ENCODE measurements at places on chromosomes 4 and X.

GRCh38 chr4:114088481-114088880 is 109.0 kb upstream of the ARSJ start:
- no peak for DNase-seq

DNA sequence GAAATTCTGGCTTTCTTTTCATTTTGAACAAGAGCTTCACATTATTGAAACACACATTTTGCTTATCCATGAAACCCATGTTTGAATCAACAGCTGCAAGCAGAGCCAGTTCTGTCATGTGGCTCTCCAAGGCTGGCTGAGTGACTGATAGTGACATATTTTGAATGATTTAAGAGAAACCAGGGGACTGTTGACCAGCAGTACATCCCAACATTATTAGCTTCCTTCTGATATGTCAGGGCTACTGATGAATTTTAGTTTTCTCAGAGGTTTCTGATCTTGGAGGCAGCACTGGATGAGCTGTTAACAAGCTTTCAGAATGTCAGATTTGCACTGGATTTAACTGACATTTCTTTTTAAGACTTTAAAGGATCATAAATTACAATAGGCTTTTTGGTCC is 74.6 kb upstream of the GRXCR1 start:
- no peak for DNase-seq

DNA sequence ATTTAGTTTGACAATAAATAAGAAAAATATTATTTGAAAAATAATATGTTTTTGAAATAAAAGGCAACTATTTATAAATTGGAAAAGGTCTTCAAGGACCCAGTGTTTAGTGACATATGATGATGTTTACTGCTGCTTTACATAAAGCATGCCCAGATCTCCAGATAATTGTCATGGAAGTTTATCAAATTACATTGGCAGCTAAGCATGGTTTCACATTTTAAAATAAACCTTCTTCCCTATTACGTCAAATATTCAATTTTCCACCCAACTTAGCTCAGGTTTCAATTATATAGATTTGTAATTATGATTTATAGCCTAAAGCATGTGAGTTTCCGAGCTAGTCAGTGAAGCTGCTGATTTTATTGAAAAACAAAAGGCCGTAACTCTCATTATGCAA is 417.2 kb downstream of the CFAP47 start:
- no peak for DNase-seq

DNA sequence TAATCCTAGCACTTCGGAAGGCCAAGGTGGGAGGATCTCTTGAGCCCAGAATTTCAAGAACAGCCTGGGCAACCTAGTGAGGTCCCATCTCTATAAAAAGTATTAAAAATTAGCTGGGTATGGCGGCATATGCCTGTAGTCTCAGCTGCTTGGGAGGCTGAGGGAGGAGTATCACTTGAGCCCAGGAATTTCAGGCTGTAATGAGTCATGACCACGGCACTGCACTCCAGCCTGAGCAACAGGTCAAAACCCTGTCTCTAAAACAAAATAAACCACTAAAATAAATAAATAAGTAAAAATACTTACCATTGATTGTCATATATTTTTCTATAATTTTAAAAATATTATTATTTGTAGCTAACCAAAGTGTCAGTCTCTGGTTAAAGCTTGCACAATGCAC is 315.6 kb upstream of the SMIM31 start:
- no peak for DNase-seq

GRCh38 chr4:16027626-16028025 is 56.2 kb downstream of the PROM1 start:
- DNase-seq: no peak

- DNase-seq: no peak
Observed at GRCh38 chr4:8439168-8439567, 1.4 kb downstream of the ACOX3 start.

DNA sequence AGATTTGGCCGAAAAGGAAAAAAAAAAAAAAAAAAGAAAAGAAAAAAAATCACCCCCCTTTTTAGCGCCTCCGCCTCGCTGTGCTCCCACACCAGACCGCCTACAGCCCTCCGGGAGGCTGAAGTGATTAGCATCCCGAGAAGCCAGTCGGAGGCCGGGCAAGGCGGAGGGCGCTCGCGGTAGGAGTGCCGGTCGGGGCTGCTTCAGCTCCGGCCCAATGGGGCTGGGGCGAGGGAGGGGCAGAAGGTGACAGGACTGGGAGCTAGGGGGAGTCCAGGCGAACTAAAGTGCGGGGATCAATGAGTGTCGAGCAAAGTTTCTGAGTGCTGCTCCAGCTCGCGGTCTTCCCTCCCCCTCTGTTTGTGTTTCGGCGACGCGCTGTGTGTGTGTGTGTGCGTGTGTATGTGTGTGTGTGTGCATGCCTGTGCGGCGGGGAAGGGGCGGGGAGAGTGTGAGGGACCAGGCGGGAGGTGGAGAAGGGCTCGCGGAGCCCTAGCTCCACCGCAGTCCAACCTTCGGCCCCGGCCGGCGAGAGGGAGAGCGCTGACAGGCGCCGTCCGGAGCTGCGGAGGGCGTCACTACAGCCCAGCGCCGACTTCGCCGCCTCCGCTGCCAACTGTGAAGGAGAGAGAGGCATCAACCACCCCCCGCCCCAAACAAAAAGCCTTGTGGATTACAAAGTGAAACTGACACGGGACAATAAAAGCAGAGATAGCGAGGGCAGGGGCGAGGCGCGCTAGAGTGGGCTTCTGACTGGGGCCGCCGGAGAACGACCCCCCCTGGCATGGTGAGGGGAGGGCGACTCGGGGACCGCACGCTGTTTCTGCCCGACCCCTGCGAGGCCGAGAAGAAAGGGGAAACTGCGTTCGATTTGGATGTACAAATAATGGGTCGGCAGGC is at the start of gene FAT4:
TSS of gene FAT4 (plus strand) at position 280 of the 900 bp plus-strand sequence. CDS start 1,457 bp downstream, outside the sequence.
- peak; percentile 38 for DNase-seq

DNA sequence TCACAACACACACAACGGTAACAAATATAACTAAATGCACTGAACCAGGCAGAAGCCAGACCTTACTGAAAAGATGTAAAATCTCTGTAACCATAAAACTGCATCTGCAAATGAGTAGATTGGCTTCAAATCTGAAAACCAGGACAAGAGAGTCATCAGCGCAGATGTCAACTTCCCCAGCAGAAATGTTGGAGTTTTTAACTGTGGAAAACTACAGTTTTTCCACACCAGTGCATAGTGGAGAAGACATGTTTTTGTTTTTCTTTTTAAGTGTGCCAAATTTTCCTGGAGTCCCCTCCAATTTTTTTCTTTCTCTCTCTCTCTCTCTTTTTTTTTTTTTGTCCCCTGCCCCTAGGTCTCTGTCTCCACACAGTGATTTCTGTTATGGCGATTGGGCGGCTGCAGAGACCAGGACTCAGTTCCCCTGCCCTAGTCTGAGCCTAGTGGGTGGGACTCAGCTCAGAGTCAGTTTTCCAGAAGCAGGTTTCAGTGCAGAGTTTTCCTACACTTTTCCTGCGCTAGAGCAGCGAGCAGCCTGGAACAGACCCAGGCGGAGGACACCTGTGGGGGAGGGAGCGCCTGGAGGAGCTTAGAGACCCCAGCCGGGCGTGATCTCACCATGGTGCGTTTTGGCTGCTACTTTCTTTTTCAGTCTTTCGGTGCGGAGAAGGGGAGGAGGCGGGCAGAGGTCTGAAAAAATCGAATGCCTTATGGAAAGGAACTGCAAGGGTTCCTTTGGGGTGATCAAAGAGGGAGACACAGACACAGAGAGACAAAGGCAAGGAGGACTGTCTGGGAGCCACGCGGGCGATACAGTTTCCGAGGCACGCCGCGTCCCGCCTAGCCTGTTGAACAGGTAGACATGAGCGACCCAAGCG is at the start of gene GUCY1A1:
TSS of gene GUCY1A1 (plus strand) at position 505 of the 878 bp plus-strand sequence. CDS start 30,020 bp downstream, outside the sequence.
- peak; percentile 48 for DNase-seq

- DNase-seq: no peak
Observed at GRCh38 chr4:177109769-177110168, 199.9 kb upstream of the NEIL3 start.

DNA sequence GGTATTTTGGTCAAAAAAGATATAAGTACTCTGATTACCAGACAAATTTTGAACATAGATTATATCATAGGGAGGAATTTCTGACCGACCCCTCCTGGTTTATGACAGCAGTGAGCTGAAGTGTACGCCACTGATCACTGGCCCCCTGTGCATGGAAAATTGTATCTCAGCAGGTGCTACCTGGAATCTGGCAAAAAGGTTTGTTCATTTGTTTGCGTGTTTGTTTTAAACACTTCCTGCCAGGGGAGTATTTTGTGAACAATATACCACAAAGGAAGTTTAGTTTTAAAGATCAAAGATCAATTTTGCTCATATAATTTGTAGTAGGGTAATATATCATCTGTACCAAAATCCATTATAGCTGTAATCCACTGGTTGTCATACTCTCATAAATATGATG is 219.7 kb upstream of the TENM3 start:
- no peak for DNase-seq

GRCh38 chr4:71221510-71222466 is 117.0 kb upstream of the SLC4A4 start:
- DNase-seq: no peak

DNA sequence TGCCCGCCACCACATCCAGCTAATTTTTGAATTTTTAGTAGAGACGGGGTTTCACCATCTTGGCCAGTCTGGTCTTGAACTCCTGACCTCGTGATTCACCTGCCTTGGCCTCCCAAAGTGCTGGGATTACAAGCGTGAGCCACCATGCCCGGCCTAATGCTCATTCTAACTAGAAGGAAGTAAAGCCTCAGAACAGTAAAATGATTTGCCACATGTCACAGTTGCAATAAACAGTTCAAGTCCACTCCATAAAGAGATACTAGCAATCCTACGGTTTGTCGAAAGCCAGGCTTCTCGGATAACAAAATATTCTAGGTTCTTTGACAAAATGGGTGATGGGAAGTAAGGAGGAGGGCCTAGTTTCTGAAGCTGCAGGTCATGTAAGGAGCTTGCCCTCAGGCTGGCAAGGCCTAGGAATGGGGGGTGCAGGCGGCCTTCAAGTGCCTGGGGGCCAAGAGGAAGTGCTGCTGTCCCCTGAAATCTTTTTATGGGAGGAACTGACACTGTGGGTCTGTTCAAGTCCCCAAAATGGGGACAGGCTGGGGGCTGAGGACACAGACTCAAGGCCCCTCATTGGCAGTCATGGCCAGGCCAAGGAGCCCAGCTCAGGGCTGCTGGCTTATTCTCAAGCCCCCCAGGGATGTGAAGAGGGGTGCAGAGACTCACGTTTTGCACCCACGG is 31.8 kb upstream of the ACSL1 start:
- no peak for DNase-seq

DNA sequence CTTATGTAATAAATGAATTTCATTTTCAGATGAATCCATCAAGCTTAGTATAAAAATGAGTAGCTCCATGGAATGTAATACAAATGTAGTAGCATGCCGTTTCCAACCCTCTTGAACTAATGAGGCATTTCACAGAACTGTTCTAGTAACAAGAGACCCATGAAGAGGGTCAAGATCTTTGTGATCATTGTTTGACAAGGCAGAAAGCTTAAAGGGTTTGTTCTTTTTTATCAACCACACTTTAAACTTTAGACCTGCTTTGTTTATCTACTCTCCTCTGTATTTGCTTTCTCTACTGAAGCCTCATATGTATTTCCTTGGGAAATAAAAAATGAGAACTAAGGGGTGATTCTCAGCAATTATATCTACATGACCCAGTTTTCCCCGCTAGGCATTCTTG is 513.9 kb downstream of the ARAP2 start:
- DNase-seq: no peak

DNA sequence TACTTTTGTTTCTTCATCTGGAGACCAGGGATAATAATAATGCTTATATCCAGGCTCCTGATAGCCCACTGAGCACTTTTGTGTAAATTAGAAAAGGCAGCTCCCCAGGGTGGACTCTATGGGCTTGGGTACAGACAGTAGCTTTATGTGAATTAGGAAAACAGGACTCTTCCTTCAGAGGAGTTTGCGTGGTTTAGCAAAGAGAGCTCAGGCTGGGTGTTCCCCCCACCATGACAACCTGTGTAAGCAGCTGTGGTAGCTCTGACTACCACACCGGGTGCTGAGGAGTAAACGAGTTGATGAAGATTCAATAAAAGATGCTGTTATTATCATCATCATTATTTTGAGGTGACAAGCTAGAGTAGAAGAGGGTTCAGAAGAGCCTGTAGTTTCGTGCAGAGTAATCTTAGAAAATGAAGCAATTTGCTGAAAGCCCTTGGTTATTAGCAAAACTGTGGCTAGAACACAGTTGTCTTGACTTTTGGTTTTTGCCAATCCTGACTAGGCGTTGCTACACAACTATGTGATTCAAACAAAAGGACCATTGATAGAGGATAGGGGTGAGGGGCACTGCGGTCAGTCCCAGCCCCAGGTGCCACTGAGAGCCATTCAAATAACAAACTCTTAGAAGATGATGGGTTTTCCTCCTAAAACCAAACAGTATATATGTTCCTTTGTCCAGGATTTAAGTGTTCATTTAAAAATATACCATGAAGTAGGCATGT is 60.6 kb upstream of the LIMCH1 start:
- no peak for DNase-seq

DNA sequence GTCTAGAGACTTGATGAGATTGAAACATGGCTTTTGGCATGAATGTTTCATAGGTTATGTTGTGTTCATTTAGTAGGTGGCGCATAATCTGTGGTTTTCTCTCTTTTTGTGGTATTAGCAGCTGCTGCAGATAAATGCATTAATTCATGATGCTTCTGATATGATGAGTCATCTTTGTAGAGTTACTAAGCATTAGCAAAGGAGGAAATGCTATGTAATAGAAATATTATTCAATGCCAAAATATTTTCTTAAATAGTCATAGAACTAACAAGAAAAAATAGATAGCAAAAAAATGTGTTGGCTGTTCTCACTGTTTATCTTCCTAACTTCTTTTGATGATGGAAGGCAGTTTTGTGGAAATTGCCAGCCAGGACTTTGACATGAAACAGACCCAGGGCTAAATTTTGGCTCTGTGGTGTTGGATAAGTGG is 3.6 kb downstream of the ZXDB start:
- no peak for DNase-seq

DNA sequence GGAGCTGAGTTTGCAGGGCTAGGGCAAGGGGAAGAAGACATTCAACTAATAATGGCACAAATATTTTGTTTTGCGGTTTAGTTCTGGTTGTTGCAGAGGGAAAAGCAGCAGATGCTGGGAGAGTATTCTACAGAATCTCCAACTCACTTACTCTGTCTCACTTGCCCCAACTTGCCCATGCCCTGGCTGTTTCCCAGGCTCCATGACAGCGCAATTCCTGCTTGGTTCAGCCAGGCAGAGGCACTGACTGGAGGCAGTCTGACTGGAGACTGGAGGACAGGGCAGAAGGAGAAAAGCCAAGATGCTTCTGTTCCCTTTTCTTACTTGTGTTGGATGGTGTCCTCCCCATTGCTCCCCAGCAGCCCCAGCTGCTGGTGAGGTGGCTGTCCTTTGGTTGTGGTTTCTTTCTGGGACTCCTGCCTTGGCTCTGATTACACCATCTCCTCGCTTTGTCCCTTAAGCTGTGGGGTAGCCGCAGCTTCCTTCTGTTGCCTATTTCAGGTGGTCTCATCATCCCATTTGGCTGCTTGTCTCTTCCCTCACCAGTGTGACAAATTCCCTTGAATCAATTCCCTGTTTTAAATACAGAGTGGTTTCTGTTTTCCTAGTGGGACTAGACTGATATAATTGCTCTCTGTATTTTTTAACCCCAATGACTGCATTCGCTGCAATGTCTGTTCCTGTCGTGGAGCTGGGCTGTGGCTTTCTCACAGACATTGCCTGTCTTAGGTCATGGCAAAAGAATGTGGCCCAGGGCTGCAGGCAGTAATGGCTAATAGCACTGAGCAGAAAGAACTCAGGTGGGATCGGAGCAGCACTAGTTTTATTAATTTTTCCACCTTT is 24.2 kb upstream of the RASL11B start:
- no peak for DNase-seq

- no peak for DNase-seq
Observed at GRCh38 chr4:89899152-89899551, 4.5 kb downstream of the MMRN1 start.

GRCh38 chr4:151901631-151902030 is 140.8 kb upstream of the GATB start:
- DNase-seq: no peak

GRCh38 chrX:14017399-14017798 is 12.3 kb downstream of the GEMIN8 start:
- no peak for DNase-seq

All from Peyer's patch (tissue), 4 donors.